ENCODE measurements at places on chromosomes 7 and 10.

DNA sequence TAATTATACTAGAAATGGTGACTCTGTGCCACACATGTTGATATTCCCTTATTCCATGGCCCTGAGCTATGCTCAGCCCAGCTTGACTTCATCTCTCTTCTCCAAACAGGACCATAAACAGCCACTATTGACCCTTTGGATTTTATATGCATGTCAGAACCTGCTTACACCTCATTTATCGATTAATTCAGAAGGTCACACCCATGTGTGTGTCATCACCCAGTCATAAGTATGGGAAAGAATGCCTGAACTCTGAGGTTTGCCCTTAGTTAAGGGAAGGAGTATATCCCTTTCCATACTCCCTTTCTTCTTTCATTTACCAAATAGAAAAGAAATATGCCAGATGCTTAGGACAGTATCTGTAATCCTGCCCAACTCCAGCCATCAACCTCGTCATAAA, 602.3 kb downstream of the SORCS3 start:
- no peak for DNase-seq

DNA sequence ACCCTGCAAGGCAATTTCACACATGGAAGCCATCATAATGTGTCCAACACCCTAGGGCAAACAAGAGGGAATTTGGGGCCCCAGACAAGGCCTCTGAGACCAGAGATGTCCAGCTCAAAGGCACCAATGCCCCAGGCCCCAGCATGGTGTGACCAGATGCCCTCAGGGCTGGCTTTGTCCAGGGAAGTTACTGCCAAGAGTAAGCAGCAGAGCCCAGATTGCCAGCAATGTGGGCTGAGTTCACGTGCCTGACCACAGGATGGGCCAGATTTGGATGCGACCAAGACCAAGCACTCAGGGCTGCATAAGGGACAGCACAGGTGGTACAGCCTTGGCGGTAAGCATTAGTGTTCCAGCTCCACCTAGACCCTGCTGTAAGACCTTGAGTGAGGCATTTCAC, 12.7 kb downstream of the MYOF start:
- DNase-seq = no peak

- no peak for DNase-seq
Observed at GRCh38 chr10:49364747-49365146, 31.1 kb downstream of the DRGX start.

DNA sequence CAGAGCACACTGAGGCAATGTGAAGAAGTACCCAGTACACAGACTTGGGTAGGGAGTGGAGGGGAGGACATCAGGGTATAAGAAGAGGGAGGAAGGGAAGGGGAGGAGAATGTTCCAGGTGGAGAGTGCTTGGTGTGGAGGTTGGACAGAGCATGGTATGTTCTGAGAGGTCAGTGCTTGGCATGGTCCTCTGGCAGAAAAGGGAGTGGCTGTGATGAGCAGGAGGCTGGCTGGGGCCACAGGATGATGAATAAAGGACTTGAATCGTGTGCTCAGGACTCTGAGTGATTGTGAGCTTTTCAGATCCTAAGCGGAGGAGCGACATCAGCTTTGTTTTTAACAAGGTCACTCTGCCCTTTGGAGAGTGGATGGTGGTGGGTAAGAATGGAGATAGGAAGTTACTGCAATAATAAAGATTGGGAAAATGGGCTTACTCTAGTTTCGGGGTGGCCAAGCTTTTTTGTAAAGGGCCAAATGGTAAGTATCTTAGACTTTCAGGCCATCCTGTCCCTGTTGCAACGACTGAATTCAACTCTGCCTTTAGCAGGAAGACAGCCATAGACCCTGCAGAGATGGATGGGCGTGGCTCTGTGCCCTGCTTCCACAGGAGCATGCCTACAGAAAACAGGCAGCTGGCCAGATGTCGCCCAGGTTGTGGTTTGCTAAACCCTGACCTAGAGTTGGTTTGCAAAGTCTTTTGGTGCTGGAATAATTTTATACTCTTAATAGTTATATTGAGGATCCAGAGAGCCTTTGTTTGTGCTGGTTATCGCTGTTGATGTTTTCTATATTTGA, 8.4 kb downstream of the PPP2R2D start:
- DNase-seq = no peak

DNA sequence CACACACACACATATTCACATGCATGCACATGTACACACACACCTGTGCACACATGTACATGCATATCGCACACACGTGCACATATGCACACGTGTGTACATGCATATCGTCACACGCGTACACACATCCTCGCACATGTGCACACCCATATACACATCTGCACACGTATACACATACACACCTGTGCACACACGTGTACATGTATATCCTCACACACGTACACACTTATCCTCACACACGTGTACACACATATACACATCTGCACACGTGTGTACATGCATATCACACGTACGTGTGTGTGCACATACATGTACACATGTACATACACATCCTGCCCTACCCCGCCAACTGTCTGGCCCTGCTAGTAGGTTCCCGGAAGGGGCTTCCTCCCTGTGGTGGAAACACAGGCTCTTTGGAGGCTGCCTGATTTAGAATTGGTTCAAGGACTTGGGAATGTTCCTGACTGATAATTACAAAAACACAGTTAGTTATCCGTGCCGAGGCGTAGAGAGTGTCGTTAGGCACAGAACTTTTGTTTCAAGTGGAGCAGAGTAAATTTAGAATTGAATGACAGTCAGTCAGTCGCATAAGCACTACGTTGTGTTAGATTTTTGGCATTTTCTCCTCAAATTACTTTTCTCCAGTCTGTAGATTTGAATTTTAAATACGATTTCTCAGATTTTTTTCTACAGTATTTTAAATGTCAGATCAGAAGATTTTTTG, 18.5 kb upstream of the PRKAR1B start:
- no peak for DNase-seq

GRCh38 chr10:60031183-60031582, 124.8 kb upstream of the CCDC6 start:
- no peak for DNase-seq

- DNase-seq = no peak
Observed at GRCh38 chr10:128633864-128634540, 507.8 kb upstream of the MKI67 start.

DNA sequence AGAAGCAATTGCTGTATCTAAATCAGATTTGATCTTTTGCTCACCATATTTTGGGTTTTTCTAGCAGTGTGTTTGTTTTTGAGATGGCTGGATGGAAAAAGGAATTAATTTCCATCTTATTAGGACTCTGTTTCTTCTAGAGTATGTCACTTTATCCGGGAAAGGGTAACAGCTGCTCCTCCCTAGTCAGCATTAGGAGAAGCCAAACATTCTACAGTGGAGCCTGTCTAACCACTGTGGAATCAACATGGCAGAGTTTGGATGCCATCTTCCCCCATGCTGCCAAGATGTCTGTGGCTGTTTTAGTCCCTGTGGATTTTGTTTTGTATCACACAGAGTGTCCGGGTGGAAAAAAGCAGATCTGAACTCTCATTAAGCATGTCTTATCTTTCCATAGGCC, 16.0 kb upstream of the LMOD2 start:
- no peak for DNase-seq

GRCh38 chr7:101486433-101487104, 123.9 kb downstream of the COL26A1 start:
- no peak for DNase-seq

DNA sequence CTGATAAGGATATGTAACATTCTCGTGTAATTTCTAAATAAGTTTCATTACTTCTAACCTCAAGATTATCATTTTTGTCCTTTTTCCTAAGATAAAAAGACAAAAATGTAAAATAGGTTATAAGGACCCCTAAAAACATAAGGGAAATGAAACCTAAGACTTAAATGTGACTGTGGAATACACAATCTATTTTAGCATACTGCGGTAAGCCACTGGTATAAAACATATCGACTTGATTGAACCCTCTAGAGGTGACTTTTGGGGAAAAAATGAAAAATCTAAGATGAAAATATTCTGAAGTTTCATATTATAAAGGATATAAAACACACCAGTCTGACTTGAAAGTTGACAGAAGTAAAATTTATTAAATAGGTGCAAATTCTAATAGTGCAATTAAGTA, 1.9 kb downstream of the NAMPT start:
- DNase-seq = no peak

GRCh38 chr10:123808286-123808685, 83.3 kb downstream of the CPXM2 start:
- DNase-seq = no peak

DNA sequence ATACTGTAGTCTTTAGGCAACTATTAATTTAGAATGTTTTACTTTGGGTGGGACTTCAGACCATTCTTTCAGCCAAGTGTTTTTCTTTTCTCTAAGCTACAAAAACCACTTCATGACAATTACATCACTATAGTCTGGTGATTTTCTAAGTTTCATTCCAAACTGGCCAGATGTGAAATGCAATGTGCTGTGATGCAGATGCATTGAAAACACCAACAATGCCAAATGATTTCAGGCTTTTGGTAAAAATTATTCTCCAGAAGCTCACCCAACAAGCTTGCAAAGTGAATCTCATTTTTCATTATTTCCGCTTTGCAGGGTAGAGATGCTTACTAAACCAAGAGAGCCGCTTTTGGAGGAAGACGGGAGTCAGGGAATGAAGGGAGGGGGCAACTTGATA, 118.4 kb upstream of the ANK3 start:
- no peak for DNase-seq

GRCh38 chr10:108090476-108091215, 926.1 kb upstream of the SORCS1 start:
- DNase-seq = no peak

DNA sequence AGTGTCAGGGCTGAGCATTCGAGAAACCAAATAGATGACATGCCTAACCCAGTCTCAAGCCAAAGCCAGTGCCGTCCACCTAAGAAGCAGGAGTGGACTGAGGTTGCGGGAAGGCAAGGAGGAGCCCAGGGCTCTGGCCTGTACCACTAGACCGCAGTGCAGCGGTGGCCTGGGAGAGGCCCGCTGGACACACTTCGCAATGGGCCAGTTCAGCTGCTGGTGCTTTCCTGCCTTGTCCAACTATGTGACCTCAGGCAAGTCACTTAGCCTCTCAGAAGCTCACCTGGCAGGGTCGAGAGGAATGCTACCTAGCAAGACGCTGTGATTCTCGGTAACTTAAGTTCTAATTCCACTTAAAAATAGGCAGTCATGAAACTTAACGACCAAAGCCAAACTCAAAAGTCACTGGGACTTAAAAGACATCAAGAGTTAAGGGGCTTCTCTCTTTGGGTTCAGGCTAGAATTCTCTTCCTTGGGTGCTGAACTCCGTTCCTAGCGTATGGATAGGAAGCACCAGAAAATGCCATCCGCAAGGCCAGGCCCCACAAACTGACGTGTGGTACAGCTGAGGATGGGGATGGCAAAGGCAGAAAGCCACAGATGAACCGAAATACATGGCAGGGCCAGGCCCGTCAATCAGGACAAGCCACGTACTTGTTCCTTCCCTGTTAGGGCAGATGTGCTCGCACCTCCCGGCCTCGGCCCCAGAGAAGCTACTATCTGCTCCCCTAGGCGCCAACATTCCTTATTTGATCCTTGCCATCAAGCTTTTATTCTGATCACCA, 34.2 kb downstream of the CTBP2 start:
- no peak for DNase-seq

- DNase-seq = no peak
Observed at GRCh38 chr7:80806663-80807062, 112.2 kb downstream of the SEMA3C start.

GRCh38 chr10:17109475-17110207, 20.0 kb downstream of the CUBN start:
- no peak for DNase-seq

GRCh38 chr10:75000748-75001321, 110.6 kb upstream of the SAMD8 start:
- no peak for DNase-seq

DNA sequence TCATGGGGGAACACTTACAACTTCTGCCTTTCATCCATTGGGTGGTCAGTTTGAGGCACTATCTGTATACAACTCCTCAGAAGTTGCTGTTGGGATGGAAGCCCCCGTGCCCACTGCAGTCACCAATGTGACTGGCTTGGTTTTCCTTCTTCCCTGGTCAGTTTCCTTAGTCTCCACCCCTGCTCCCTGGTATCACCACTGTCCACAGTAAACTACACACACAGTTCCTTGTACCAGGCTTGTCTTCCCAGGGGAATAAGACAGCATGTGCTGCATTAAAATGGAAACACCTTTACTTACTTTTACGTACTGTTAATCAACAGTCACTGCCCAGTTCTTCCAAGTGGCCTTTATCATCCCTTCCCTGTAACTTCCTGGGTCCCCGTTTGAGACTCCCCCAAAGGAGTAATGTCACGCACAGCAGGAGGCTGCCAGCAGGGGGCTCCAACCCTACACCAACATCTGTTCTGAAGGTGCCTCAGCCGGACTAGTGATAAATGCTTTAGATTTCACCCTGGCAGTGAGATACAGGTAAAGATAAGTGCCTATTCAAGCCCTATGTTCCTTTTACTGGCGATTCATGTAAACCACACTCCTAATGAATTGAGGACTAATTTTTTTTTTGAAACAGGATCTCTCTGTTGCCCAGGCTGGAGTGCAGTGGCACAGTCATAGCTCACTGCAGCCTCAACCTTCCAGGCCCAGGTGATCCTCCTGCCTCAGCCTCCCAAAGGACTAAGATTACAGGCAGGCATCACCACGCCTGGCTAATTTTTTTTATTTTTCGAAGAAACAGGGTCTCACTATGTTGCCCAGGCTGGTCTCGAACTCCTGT, 45.3 kb upstream of the PIK3AP1 start:
- DNase-seq = peak; percentile 48

DNA sequence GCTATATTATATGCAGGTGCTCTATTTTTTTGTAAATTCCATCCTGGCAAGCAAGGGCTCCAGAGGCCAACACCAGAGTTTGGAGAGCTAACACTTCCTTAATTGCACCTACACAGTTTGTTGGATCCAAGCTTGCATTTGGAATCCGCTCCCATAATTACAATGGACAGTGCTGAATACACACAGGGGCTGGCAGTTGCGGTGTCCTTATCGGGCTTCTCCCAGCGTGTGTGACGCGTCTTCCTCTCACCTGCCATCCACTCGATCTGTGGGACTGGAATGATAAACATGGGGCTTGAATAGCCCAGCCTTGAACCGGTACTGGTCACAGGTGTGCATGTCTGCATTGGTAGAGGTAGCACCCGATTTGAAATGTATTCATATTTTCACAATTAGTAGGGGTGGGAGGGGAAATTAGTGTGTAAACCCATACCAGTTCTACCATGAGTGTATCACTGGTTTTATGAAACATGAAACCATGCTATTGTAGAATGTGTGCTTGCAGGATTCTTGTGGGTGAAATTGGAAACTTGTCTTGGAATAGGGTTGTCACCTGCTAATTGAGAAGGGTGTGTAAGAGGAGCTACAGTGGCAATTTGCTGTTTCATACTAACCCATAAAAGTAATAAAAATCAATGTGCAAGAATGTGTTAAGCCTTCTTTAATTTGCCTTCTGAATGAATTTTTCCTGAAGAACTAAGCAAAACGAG, 316.5 kb downstream of the WDR11 start:
- DNase-seq = no peak

GRCh38 chr10:13315361-13315760, 15.5 kb upstream of the PHYH start:
- no peak for DNase-seq

- no peak for DNase-seq
Observed at GRCh38 chr10:44024356-44025116, 360.4 kb downstream of the CXCL12 start.

- DNase-seq = no peak
Observed at GRCh38 chr10:126058104-126058503, 161.7 kb downstream of the FANK1 start.

- no peak for DNase-seq
Observed at GRCh38 chr10:45256246-45256645, 59.2 kb downstream of the OR13A1 start.

GRCh38 chr10:9636216-9636615, 1381.5 kb upstream of the CELF2 start:
- no peak for DNase-seq
